ENCODE measurements at places on chromosomes 7 and 10.

DNA sequence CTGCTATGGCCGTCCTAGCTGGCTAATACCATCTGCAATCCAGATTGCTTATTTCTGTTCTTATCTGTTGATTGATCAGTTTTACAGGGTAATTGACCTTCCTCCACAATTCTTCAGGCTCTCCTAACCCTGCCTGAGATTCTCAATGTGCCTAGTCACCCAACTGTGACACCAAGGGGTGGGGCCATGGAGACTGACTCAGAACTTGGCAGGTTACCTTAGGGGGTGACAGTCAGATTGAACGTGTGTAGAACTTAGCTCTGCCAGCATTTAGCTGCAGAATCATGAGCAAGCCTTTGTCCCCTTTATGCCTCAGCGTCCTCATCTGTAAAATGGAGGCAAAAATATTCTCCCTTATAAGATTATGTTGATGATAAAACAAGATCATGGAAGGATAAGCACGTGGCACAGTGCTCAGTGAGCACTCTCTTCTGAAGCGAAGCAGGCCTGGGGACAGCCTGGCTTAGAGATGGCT is 19.1 kb upstream of the LEP start:
- DNase-seq, result no peak

- DNase-seq, result no peak
Observed at GRCh38 chr7:19111474-19112273, 5.8 kb downstream of the TWIST1 start.

DNA sequence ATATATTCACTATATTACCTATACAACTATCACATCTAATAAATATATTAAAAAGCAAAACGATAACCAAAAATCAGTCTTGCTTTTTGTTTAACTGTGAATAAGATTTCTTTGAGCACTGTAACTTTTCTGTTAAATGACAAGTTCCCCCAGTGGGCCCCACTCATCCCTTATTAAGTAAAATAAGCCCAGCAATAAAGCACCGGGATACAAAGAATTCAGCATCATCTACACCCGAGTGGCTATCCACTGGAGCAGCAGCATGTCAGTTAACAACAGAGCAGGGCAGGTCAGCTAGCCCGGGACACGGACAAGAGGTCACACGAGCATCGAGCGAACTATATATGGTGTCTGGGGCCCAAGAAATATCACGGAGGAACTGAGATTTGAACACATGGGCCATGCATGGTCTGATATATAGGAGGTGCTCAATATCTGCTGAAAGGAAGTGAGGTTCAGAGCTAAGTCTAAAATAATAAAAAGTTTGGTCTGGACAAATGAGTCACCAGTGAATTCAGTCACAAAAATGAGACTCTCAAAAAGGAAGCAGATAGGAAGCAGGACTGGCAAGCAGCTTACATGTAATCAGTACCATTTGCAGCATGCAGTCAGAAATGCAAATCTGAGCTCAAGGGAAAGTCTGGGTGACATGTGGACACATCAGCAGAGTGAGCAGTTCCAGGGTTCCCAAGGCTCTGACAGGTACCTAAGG is 4.1 kb downstream of the ERCC6 start:
- DNase-seq, result no peak

GRCh38 chr10:29451946-29452345 is 163.1 kb downstream of the LYZL1 start:
- DNase-seq, result no peak

DNA sequence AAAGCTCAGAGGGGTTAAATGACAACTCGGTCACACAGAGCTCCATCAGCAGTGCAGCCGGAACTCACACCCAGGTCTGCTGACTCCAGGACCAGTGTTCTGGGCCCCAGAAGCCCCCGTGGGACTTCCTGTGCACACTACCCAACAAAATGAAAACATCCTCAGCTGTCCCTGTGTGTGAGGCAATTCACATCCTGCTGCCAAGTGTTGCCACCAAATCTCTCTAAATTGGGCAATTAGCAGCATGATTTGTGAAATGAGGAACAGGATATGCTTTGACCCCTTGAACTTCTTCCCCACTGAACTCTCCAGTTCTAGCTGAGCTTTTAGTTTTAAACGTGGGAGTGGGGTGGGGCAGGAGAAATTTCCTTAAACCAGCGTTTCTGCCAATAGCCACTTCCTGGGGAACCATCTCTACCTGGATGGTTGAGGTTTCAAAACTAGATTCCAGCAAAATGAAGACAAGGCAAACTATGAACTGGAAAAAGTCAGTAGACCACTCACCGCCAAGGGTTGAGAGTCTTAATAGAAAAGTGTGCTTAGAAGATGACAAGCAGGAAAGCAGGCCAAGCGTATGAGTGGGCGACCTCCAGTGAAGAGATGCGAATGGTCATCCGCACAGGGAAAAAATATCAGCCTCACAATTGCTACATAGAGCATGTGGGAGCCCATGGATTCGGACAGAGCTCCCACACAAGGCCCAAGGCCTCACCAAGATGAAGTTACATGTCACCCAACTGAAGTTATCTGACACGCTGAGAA is 51.9 kb upstream of the CHST15 start:
- no peak for DNase-seq

- DNase-seq, result no peak
Observed at GRCh38 chr10:80860719-80861118, 323.0 kb downstream of the SH2D4B start.

Data from activated T-cell treated with anti-CD3 and anti-CD28 coated beads, Interleukin-2, amount 50 U/mL, for 4 hours (primary cell).